Mesothelial cell of epicardium (in vitro differentiated cells): ENCODE measurements at places on chromosomes 1 and 21. TPM values are rescaled to one million over a fixed set of nuclear protein-coding genes. Genes with fewer than 3 reads are reported as not detected.

LCE1B gene
- not detected in 3 replicates for total RNA-seq

DNA sequence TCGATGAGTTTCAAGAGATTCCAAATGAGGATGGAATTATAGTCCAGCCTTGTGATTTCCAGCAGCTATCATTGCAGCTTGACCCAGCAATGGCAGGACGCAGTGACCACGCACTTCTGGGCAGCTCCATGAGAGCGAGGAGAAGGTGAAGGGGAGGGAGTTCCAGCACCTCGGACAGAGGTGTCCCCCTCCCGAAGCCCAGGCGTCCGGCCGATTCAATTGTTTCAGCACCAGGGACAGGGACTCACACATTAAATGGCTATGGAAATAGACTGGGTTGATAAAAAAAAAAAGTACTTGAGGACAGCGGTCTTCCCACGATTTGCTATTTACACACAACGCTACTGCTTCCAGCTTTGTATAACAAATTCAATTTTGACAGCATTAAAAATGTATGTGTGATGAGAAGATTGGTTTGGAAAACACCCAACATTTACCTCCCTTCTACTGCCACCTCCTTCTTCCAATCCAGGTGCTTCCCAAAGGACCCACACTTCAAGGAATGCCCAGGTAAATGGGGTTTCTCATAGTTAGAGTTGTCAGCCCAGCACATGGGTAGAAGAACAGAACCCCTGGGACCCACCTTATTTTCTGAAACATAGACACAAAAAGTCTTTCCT lies 71.8 kb downstream of the DISP3 start:
- H3K36me3 ChIP-seq = no peaks in the 10 kb centered on the region
- peaks cover 81% of the 10 kb centered on the region for H3K27me3 ChIP-seq
- no peaks in the 10 kb centered on the region for H3K4me1 ChIP-seq
- H3K27ac ChIP-seq = no peak overlapping the region
- H3K4me3 ChIP-seq = no peak overlapping the region

- no peak overlapping the region for H3K4me3 ChIP-seq
- H3K27ac ChIP-seq = no peak overlapping the region
- H3K36me3 ChIP-seq = no peaks in the 10 kb centered on the region
- H3K4me1 ChIP-seq = no peaks in the 10 kb centered on the region
These were observed 64.6 kb downstream of the LHX8 start for GRCh38 chr1:75198761-75199160.

- no peak overlapping the region for H3K27ac ChIP-seq
- peaks cover 3% of the 10 kb centered on the region for H3K4me1 ChIP-seq
- no peak for DNase-seq
- peaks cover 10% of the 10 kb centered on the region for H3K27me3 ChIP-seq
These were observed 53.3 kb downstream of the TAS1R2 start for GRCh38 chr1:18805925-18806849.

SLC2A5 gene
- 0.07 to 0.13 TPM (median 0.11 TPM) in 3 replicates for total RNA-seq

GRCh38 chr1:63322944-63323864 lies 837 bp downstream of the FOXD3 start:
- H3K27me3 ChIP-seq = peaks cover 90% of the 10 kb centered on the region
- H3K4me3 ChIP-seq = peak overlapping the region; percentile 62
- H3K27ac ChIP-seq = no peak overlapping the region
- H3K4me1 ChIP-seq = peaks cover 17% of the 10 kb centered on the region
- no peak for DNase-seq

- DNase-seq = no peak
- H3K27me3 ChIP-seq = peaks cover 26% of the 10 kb centered on the region
- no peak overlapping the region for H3K4me3 ChIP-seq
- H3K4me1 ChIP-seq = peaks cover 6% of the 10 kb centered on the region
These were observed 16.1 kb upstream of the PEX10 start for GRCh38 chr1:2428490-2428889.

ZBTB40 gene
- 24.3 to 26.8 TPM (median 24.8 TPM) in 3 replicates for total RNA-seq

GRCh38 chr1:166822385-166822784 lies 16.9 kb upstream of the POGK start:
- no peaks in the 10 kb centered on the region for H3K36me3 ChIP-seq

KCNT2 gene
- 25.6 to 26.4 TPM (median 26.0 TPM) in 3 replicates for total RNA-seq

AUNIP gene
- total RNA-seq = 2.4 to 2.8 TPM (median 2.7 TPM) in 3 replicates

- H3K36me3 ChIP-seq = no peaks in the 10 kb centered on the region
- H3K4me1 ChIP-seq = peaks cover 4% of the 10 kb centered on the region
- no peak overlapping the region for H3K4me3 ChIP-seq
These were observed 225.7 kb upstream of the KCNK2 start for GRCh38 chr1:214856843-214857242.

GRCh38 chr1:58065520-58065919 lies 481.0 kb downstream of the OMA1 start:
- no peaks in the 10 kb centered on the region for H3K4me1 ChIP-seq
- H3K4me3 ChIP-seq = no peak overlapping the region
- peaks cover 7% of the 10 kb centered on the region for H3K27me3 ChIP-seq
- no peak overlapping the region for H3K27ac ChIP-seq

TDRD5 gene
- 0.07 TPM in 1 of 3 replicates, not detected in the others for total RNA-seq

- no peak overlapping the region for H3K27ac ChIP-seq
- H3K36me3 ChIP-seq = no peaks in the 10 kb centered on the region
- peaks cover 6% of the 10 kb centered on the region for H3K4me1 ChIP-seq
These were observed 311.5 kb upstream of the DEPDC1 start for GRCh38 chr1:68808351-68808750.

DNA sequence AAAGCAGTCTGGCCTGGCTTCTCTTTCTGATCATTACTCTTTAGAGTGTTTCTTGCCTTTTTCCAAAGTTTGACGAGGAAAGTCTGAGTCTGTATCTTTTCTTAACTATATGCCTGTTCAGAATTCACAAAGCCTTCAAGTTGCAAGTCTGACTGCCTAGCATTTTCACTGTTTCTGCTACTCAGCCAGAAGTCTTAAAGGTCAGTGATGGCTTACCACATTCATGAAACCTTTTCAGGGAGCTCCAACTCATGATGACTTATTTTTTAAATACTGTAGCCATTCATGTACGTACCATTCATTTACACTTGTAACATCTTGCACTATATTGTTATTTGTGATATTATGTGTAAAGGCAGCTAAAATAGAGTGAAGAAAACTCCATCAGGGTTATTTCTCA lies 58.2 kb downstream of the TNFSF4 start:
- no peaks in the 10 kb centered on the region for H3K4me1 ChIP-seq
- no peak overlapping the region for H3K4me3 ChIP-seq

LCE2C gene
- total RNA-seq = not detected in 3 replicates

GRCh38 chr1:66286307-66286706 lies 247.6 kb upstream of the SGIP1 start:
- no peak for DNase-seq
- peak overlapping the region; percentile 54 for H3K27ac ChIP-seq
- H3K4me3 ChIP-seq = no peak overlapping the region
- no peaks in the 10 kb centered on the region for H3K27me3 ChIP-seq
- H3K4me1 ChIP-seq = peaks cover 50% of the 10 kb centered on the region

ELAPOR1 gene
- 0.34 to 0.86 TPM (median 0.80 TPM) in 3 replicates for total RNA-seq

DNA sequence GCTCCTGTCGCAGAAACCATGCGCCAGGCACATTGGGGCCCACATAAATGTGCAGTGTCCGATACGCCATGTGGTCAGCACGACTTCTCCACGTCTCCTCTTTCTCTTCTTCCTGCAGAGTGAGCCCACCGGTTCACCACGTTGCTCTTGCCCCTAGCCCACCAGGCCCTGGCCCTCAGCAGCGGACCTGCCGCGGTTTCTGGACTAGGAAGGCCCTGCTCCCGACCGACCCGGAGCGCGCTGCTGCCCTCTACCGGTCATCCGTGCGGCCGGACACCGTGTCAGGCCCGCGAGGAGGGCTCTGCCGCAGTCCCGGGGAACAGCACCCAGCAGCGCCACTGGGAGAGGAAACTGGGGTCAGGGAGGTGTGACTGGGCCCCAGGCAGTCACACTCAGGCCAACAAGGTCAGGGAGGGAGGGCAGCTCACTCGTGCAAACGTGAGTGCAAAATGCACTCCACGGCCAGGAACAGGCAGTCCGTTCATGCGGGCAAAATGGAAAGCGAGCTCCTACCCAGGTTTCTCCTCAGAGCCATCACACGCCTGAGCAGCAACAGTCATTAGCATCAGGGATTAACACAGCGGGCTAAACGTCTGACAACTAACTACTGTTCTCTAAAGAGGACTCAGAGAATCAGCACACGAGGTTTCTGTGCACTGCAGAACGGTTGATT lies 13.7 kb downstream of the TLR5 start:
- no peaks in the 10 kb centered on the region for H3K36me3 ChIP-seq
- peaks cover 11% of the 10 kb centered on the region for H3K4me1 ChIP-seq
- DNase-seq = peak; percentile 86

SYCP1 gene
- total RNA-seq = not detected in 3 replicates

DNA sequence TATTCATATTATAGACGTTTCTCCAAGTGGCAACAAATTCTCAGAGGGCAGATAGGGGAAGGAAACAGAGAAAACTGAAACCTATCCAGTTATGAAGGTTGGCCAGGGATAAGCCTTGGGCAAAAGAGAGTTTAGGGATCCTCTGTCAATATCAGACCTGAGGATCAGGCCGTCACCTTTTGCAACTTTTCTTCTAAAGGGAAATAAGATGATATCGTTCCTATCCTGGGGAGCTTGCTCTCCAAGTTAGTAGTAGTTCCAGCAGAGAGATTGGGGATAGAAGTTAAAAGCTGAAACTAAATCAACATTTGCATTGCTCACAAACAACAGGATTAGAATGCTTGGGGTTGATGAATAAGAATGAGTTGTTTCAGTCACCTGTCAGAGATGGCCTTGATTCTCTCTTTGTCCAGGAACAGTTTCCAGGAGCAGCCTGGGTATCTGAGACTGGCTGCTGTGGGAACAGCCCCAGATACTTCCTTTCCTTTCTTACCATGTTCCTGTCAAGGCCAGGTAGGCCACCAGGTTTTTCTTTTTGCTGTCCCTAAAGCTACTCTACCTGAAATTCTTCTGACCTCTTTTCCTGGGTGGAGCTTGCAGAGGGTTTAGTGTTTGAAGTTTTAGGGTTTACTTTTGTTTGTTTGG lies 2.5 kb downstream of the RIIAD1 start:
- DNase-seq = no peak
- H3K36me3 ChIP-seq = no peaks in the 10 kb centered on the region
- H3K27me3 ChIP-seq = peaks cover 90% of the 10 kb centered on the region

NPHS2 gene
- total RNA-seq = not detected in 3 replicates

- no peak for DNase-seq
- no peaks in the 10 kb centered on the region for H3K36me3 ChIP-seq
- peaks cover 29% of the 10 kb centered on the region for H3K4me1 ChIP-seq
- peak overlapping the region; percentile 61 for H3K27ac ChIP-seq
These were observed 41.9 kb downstream of the FAM163A start for GRCh38 chr1:179785031-179785431.

SHCBP1L gene
- not detected in 3 replicates for total RNA-seq

GBP4 gene
- 4.8 to 6.7 TPM (median 5.5 TPM) in 3 replicates for total RNA-seq

DNA sequence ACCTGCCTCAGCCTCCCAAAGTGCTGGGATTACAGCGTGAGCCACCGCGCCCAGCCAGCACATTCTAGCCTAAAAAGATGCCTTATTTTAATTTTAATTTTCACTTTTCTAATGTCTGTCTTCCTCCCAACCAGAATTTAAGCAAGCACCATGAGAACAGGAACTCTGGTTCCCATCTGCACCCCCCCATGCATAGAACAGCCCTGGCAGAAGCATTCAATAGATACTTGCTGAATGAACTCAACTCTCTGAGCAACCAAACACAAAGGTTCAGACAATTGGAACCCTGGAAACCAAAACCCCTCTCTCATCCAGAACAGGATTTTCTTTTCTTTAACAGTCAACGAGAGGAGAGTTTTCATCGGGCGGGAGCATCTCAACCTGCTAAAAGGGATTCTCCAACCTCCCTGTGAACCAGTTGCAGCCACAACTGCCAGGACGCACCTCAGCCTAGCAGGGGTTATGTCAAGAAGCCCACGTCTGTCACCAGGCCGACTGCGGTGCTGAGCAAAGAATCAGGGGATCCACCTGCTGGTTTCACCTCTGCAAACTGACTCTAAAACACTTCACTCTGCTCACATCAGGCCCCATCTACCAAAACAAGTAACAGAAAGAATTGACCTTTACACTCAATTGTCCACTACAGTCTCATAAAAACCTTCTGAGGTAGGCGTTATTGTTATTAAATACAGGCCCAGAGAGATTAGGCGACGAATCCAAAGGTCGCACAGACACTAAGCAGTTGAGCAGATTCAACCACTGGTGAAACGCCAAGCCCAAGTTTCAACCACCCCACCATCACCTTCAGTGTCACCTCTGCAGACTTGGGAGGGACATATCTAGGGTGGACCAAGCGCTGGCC lies 1.7 kb downstream of the KIAA2013 start:
- peak overlapping the region; percentile 86 for H3K27ac ChIP-seq
- H3K4me1 ChIP-seq = peaks cover 29% of the 10 kb centered on the region
- DNase-seq = no peak
- H3K4me3 ChIP-seq = peak overlapping the region; percentile 73

TLCD4 gene
- total RNA-seq = 5.1 to 6.2 TPM (median 5.6 TPM) in 3 replicates

GRCh38 chr1:148263906-148264255 lies 111.8 kb upstream of the NBPF11 start:
- H3K27me3 ChIP-seq = peaks cover 2% of the 10 kb centered on the region
- H3K36me3 ChIP-seq = no peaks in the 10 kb centered on the region
- H3K4me3 ChIP-seq = peak overlapping the region; percentile 87
- peak overlapping the region; percentile 100 for H3K27ac ChIP-seq
- no peak for DNase-seq

PYGO2 gene
- total RNA-seq = 43.8 to 47.3 TPM (median 44.6 TPM) in 3 replicates

TIE1 gene
- 1.3 to 1.7 TPM (median 1.5 TPM) in 3 replicates for total RNA-seq

- H3K4me1 ChIP-seq = peaks cover 13% of the 10 kb centered on the region
- peak overlapping the region; percentile 41 for H3K27ac ChIP-seq
- no peak overlapping the region for H3K4me3 ChIP-seq
- no peaks in the 10 kb centered on the region for H3K36me3 ChIP-seq
These were observed 201.8 kb downstream of the DISC1 start for GRCh38 chr1:231828182-231828920.

MCOLN2 gene
- 0.50 to 0.96 TPM (median 0.82 TPM) in 3 replicates for total RNA-seq

DNA sequence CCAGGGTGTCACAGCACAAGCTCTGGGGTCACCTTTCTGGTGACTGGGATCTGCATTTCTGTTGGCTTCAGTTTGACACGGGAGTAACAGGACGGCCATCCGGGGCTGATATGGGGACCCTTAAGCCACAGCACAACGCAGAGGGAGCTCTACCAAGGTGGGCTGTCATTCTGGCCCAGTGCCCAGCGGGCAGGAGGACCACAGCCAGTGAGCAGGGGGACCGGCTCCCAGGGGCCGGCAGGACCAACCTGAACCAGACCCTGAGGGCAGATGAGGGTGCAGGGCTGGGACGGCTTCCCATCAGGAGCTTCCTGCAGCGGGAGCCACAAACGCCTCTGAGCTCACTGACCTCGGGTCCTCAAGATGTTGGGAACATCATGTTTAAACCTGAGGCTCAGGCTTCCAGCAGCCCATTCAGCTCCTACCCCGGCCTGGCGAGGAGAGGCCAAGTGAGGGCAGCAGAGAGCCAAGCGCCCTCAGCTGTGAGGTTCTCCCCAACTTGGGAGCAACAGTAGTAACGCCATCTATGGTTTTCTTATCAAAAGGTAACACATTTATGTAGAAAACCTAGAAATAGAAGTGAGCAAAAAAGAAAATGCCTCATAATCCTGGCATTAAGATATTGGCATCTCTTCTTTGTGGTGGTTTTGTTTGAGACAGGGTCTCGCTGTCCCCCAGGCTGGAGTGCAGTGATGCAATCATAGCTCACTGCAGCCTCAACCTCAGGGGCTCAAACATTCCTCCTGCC lies 26.8 kb downstream of the TMEM201 start:
- H3K27ac ChIP-seq = no peak overlapping the region
- no peak overlapping the region for H3K4me3 ChIP-seq
- H3K36me3 ChIP-seq = peaks cover 2% of the 10 kb centered on the region
- no peaks in the 10 kb centered on the region for H3K4me1 ChIP-seq
- peaks cover 5% of the 10 kb centered on the region for H3K27me3 ChIP-seq

GRCh38 chr21:29538115-29538514 lies 239.4 kb downstream of the BACH1 start:
- H3K27me3 ChIP-seq = no peaks in the 10 kb centered on the region
- peak overlapping the region; percentile 61 for H3K27ac ChIP-seq
- no peak for DNase-seq
- peaks cover 6% of the 10 kb centered on the region for H3K4me1 ChIP-seq
- no peak overlapping the region for H3K4me3 ChIP-seq
- peaks cover 8% of the 10 kb centered on the region for H3K36me3 ChIP-seq
